DMS153 (cell line): ENCODE measurements at places on chromosomes 2 and 18.

DNA sequence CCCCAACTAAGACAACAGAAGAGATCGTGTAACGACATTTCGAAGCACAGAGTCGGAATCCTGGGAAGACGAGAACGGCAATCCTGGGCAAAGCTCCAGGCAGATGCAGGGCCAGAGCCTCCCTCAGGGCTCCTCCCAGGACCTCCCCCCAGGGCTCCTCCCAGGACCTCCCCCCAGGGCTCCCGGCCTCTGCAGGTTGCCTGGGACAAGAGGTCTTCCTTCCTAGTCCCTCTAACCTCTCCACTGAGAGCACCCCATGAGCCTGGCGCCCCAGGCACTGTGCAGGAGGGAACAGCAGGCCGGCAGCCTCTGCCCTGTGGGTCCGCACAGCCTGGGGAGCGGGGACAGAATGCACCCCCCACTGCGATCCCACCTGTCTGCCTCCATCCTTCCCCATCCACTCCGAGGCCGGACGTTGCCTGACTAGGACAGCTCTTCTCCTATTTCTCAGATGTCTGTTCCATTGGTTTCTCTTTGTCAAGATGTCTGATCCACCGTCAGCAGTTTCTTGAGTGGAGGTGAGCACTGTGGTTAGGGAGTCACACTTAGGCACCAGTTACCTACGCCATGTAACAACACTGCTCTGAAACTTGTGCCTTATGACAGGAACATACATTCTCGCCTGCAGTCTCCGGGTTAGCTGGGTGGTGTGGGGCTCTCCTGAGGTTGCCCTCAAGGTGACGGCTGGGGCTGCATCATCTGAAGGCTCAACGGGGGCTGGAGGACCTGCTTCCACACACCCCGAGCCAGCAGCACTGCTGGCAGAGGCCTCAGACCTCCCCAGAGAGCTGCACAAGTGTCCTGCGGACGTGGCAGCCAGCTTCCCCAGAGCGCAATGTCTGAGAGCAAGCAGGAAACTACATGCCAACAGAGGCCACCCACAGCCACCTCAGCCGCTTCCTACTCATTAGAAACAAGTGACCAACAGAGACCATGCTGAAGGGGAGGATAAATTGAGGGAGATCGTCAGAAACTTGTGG, 28.9 kb downstream of the ADI1 start:
- no peak for DNase-seq

GRCh38 chr2:45153121-45153520, 143.9 kb upstream of the SIX2 start:
- DNase-seq: no peak

DNA sequence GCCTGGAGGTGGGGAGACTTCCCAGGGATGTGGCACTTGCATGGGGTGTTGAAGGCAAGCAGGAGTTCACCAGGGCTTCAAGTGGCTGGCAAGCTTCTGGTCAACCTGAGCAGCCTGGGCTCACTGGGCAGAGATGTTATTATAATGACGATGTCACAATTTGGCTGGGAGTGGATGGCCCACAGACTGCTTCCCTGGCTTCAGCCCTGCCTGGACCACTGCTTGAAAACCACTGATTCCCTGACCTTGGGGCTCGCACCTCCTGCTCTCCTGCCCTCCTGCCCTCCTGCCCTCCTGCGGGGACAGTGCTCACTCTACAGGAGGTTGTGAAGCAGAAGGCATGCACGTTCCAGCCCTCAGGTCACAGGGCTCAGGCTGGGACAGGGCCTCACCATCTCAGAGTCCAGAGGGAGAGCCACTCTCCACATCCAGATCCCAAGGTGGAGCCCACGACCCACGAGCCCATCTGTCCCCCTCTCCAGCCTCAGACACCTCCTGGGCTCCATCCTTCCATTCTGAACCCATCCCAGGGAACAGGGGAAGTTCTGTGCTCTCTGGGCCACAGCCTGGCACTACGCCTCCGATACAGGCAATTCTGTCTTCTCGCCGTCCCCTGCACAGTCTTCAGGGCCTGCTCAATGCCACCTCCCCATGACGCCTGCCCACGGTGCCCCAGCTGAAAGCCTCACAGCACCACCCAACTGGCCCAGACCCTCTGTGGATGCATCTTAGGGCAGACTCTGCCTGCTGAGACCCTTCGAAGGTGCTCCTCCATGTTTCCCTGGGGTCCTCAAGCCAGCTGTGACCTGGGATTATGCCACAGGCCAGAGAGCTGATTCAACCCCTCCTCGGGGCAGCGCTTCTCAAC, 241.6 kb upstream of the RAB6C start:
- DNase-seq: no peak

DNA sequence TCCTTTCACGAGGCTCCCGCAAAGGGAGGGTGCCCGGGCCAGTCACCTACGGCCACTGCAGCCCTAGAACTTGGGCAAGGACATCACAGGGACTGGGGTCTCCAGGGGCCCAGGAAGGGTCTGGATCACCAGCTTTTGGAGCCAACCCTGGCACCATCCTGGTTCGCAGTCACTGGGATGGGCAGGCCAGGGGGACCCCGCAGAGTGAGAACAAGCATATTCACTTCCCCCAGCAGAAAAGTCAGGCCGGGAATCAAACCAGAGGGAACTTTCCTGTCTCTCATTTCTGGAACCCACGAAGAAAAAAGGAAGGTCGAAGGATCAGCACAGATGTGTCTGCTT, 15.4 kb downstream of the SMAD7 start:
- no peak for DNase-seq

GRCh38 chr2:227761740-227762476, 16.2 kb downstream of the SCYGR8 start:
- no peak for DNase-seq

GRCh38 chr2:220202066-220202465, 574.6 kb downstream of the SLC4A3 start:
- no peak for DNase-seq

DNA sequence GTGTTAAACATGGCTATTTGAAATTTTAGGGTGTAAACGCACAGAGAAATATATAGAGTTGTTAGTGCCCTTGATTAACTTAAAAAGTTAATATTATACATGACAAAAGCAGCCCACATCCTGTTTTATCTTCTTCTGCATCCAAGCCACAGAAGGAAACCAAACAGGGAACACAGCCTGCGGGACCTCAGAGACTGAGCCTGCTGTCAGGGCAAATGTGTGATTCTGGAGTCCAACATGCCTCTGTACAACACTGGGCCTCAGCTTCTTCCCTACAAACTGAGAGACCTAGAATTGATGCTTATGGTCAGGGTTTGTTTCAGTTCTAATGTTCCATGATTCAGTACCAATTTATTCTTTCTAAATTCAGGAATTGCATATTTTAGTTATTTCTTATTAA, 404.7 kb downstream of the FBXO15 start:
- no peak for DNase-seq

- DNase-seq: no peak
These were observed 36.8 kb downstream of the PARD6G start for GRCh38 chr18:80210312-80211083.

DNA sequence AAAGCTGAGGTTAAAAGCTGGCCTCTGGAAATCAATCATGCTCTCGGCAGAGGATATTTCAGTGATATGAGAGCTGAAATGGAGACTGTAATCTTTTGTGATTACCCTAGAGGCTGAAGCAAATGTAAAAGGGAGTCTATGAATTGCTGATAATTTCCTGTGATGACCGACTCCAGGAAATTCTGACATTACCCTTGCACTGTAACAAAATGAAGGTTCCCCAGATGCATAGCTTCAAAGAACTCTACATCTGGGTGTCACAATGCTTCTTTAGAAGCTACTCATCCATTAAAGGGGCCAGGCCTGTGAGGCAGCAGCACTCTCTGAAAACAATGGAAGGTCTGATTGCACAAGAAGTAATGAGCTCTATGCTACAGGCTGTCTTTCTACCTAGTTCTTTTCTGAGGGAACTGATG, 268.2 kb upstream of the SESTD1 start:
- no peak for DNase-seq

- DNase-seq: peak; percentile 82
These were observed 245.0 kb downstream of the PTGR3 start for GRCh38 chr18:74963820-74964446.

GRCh38 chr18:21267400-21267799, 25.4 kb downstream of the GREB1L start:
- DNase-seq: no peak

GRCh38 chr18:59718464-59719157, 21.4 kb upstream of the CCBE1 start:
- no peak for DNase-seq

GRCh38 chr2:18603854-18604530, 14.6 kb upstream of the NT5C1B start:
- no peak for DNase-seq

DNA sequence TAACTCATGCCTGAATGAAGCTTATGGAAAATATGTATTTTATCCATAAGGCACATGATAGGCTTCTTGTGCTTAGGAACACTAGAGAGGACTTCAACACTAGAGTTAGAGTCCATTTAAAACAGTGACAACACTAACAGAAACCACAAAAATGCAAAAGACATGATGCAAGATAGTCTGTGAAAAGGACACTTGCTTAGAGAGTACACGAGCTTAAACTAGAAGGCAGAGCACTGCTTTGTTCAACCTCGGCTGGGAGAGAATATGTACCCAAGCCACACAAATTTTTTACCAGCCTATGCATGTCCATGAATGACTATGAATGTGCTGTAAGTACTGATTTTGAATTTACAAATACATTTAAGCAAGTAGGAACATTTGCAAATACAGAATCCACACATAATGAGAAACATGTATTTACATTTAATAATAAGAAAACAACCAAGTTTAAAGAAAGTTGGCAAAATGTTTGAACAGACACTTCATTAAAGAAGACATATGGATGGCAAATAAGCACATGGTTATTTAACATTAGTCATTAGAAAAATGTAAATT, 130.6 kb downstream of the SPOPL start:
- no peak for DNase-seq

DNA sequence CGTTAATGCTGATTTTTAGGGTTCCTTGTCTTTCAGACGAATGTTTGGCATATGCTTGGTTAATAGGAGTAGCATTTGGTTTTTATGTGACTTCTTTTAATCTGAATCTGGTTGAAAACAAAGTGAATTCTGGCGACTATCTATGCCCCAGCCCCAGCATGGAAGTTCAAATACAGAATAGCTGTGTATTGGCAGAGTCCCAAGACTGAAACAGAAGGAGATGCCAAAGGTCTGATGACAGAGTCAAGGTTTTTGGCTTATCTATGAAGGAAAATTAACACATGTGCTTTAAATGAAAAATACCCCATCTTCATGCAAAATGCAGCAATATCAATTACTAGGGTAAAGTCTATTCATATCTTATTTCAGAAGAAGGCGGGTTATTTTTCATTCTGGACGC, 734.8 kb upstream of the NXPH2 start:
- no peak for DNase-seq

DNA sequence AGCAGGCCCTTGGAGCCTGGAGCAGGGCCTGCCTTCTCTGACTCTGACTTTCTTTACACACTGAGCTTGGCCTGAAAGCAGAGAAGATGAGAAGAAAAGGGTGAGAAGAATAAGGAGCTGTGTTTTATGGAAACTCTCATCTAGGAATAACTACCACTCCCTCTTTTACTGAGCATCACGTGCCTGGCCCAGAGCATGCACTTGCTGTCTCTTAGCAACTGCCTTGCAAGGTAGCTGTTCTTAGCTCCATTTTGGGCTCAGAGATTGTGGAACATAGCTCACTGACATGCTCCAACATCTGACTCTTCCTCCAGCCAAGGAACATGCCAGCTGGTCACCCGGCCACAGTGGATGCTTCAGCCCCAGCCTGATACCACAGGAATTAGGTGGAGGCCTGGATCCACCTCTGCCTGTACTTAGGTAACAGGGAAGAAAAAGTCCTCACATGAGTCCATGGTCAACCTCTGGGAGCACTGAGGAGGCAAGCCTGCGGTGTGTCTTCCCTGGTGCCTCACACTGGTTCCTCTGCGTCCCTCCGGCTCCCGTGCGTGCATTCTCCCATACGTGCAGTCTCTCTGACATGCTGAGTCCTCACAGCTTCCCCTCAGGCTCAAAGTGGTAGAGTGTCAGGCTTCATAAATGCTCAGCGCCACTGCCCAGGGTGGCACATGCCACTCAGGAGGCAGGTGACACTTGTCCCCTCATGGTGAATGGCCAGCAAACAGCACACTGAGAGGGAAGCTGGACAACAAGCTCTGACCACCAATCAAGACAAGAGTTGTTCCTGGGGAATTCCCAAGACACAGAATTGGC, 35.7 kb downstream of the AMER3 start:
- DNase-seq: no peak

- DNase-seq: no peak
These were observed 98.2 kb upstream of the EPAS1 start for GRCh38 chr2:46198966-46199365.

DNA sequence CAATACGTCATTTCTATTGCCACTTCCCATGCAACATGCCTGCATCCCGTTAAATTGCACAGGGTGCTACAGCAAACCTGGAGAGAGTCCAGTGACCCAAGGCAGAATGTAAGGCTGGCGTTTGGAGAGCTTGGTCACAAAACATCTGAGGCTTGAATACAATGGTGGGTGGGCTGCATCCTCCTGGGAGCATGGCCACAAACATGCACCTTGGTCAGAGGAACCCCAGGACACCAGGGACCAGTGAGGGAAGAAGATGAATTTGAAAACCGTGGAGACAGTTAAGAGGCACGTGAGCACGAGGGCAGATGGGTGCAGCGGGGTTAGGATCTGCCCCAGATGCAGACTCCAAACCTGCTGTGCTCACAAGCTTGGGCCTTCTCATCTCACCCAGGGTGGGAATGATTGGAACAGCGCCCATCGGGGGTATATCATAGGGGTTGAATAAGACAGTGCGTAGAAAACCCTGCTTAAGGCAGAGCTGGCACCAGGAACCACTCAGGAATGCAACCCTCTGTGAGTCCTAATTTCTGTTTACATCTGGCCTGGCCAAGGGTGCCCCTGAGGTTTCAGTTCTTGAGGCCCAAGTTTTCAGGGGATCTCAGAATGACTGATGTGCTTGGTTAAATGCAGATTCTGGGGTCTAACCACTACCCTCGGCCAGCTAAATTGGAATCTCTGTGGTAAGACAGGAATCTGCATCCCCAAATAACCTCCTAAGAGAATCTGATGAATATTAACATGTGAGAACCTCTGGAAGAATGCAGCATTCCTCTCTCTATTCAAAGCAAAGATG, 97.2 kb downstream of the ARL4C start:
- no peak for DNase-seq

- DNase-seq: no peak
These were observed 59.9 kb upstream of the TGFA start for GRCh38 chr2:70613521-70613920.

- DNase-seq: no peak
These were observed 159.5 kb downstream of the HNMT start for GRCh38 chr2:138123741-138124140.

- DNase-seq: no peak
These were observed 194.7 kb downstream of the RND3 start for GRCh38 chr2:150292807-150293206.

DNA sequence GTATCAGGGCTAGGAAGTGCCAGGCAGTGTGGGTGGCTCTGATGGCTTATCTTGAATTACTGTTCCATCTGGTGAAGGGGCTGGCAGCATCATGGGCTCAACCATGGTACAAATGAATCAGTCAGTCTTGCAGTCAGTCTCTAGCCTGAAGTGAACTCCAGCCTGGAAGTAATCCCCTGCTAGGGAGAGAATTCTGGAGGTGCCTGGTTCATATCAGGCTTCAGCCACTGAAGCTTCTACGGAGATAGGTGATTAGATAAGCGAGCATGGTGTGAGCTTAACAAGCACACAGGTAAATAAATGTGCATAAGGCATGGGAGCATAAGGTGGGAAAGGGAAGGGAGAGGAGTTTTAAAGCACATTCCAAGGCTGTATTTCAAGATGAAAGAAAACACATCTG, 541.7 kb downstream of the MBD2 start:
- no peak for DNase-seq

GRCh38 chr18:37019157-37019827, 190.4 kb downstream of the KIAA1328 start:
- no peak for DNase-seq
